Stimulated activated CD8-positive, alpha-beta memory T cell treated with anti-CD3 and anti-CD28 coated beads, Interleukin-7, amount 100 ng/mL, for 24 hours (primary cell): ENCODE measurements at places on chromosomes 2 and 18.

DNA sequence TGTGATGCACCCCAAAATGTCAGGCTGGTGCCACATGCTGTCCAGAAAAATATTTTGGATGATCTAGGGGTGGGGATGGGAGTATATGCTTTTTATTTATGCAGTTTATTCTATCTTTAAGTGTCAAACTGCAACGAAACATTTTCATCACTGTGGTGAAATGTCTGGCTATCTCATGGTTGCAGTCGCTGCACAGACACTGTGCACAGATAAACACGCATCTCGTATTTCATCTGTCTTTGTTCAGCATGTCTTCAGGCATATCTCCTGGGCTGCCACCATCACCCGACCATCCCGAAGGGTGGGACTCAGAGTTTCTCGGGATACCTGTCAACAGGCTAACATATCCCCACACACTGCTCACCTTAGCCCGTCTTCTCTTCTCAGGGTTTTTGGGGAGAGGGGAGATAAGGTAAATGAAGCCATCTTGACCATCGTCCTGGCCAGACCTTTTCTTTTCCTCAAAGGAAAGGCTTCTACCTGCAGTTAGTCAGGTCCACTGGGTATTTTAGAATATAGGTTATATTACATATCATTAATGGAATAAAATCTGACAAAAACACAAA lies 80.7 kb upstream of the NABP1 start:
- no peak for DNase-seq

GRCh38 chr2:26119521-26119920 lies 53.4 kb upstream of the GAREM2 start:
- DNase-seq, result no peak

DNA sequence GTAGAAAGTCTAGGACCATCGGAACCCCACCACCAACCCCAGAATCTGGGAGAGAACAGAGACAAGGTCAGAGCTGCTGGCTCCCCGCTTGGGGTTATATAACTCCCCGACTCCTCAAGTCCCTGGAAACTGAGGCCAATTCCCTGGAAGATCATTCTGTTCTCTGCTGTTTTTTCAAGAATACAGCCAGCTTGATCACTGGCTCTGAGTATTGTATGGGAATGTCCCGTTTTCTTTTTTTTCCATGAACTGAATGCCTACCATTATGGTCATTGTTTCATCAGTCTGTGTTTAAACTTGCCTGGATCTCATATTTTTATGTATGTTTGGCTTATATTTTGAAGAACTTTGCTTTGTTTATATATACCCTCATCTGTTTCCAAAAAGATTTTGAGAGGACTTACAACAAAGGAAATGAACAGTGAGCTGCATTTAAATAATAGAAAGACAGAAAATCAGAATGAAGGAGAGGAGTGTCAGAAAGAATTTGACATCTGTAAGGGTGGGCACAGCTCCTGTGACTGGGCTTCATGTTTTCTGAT lies 90.0 kb upstream of the ALPP start:
- no peak for DNase-seq

DNA sequence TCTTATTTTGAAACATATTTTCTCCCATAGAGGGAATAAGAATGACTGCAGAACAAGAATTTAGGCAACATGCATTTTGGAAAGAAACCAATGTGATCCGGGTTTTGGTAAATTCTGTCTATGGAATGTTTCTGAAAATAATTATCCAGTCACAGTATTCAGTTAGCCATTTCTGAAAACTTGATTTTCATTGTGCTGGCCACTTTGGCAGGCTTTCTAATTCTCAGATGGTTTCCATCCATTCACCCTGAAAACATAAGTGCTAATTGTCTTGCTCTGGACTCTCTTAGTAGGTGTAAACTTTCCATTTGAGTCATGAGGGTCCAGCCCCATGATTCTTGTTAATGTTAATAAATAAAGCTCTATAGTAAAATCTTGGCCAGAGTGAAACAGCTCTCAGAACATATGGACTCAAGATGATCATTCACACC lies 176.5 kb downstream of the RBM43 start:
- DNase-seq, result no peak

- DNase-seq, result no peak
Observed at GRCh38 chr18:10130606-10131005, 216.8 kb downstream of the VAPA start.

- no peak for DNase-seq
Observed at GRCh38 chr18:42047721-42048120, 92.7 kb downstream of the PIK3C3 start.

- no peak for DNase-seq
Observed at GRCh38 chr2:112077814-112078213, 22.7 kb downstream of the TMEM87B start.

GRCh38 chr2:58047373-58047935 lies 848 bp downstream of the VRK2 start:
- no peak for DNase-seq

DNA sequence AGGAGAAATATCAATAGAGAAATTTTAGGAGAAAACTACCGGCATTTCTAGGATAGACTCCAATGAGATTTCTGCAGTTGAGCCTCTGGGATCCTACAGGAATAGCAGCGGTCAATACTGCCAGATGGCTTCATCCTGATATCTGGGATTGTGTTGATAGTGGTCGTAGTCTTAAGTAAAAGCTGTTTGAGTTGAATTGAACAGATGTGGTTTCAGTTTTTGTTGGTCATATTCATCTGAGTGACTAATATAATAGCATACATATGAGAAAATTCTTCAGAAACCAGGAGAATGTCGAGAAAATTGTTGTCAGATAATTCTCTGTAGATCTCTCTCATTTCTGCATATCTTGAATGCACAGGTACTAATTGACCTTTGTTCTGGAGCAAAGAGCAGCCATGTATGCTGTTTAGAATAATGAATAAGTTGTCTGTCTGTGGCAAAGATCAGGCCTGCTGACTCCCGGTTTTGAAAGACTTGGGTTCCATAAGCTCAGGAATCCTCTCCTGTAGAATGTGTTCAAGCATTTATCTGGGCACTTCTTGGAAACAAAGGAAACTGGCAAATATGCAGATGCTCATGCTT lies 288.1 kb downstream of the TMX3 start:
- DNase-seq, result no peak

DNA sequence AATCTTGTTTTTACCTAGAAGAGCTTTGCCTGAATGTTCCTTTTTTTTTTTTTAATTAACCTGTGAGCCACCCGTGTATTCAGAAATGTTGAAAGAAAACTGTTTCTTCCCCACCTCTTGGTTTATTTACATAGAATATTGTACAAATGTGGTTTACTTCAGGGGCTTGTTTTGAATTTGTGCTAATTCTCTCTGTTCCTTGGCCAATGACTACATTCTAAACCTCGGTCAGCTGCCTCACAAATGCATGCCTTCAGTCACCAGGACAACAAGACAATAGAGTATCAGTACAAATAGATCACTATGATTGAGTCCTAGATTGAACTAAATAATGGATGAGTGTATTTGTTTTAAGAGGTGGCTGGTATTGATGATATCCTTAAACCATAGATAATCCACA lies 36.0 kb downstream of the AGFG1 start:
- no peak for DNase-seq

GRCh38 chr2:240814280-240814679 lies 5.7 kb downstream of the KIF1A start:
- DNase-seq, result no peak
